Heart left ventricle (tissue), 16 donors: ENCODE measurements at places on chromosomes 7 and 10.
A peak's percentile ranks its signal among the peaks of the same experiment; 100 is the strongest.

- peaks cover 25% of the 10 kb centered on the region for H3K4me1 ChIP-seq
- H3K36me3 ChIP-seq: no peaks in the 10 kb centered on the region
Measured at GRCh38 chr7:79403879-79404278, 49.6 kb downstream of the MAGI2 start.

DNA sequence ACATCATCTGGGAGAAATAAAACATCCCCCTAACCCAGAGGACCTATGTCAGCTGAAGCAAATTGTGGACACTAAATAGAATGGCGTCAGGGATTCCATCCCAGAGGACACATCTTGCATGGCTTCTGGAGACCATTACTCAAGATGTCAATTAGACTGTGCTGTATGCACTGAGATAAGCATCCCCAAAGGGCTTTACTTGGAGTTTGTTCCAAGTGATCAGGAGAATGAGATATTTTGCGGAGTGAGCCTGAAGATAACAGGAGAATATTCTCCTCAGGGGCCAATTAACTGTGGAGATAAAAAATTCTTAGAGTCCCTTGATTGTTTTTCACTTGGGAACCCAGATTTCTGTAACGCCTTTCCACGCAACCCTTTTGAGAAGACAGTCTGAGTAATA, 4.5 kb upstream of the OR2AE1 start:
- no peaks in the 10 kb centered on the region for H3K36me3 ChIP-seq
- DNase-seq: no peak
- H3K4me3 ChIP-seq: no peak overlapping the region
- no peaks in the 10 kb centered on the region for H3K4me1 ChIP-seq
- no peaks in the 10 kb centered on the region for H3K27me3 ChIP-seq

DNA sequence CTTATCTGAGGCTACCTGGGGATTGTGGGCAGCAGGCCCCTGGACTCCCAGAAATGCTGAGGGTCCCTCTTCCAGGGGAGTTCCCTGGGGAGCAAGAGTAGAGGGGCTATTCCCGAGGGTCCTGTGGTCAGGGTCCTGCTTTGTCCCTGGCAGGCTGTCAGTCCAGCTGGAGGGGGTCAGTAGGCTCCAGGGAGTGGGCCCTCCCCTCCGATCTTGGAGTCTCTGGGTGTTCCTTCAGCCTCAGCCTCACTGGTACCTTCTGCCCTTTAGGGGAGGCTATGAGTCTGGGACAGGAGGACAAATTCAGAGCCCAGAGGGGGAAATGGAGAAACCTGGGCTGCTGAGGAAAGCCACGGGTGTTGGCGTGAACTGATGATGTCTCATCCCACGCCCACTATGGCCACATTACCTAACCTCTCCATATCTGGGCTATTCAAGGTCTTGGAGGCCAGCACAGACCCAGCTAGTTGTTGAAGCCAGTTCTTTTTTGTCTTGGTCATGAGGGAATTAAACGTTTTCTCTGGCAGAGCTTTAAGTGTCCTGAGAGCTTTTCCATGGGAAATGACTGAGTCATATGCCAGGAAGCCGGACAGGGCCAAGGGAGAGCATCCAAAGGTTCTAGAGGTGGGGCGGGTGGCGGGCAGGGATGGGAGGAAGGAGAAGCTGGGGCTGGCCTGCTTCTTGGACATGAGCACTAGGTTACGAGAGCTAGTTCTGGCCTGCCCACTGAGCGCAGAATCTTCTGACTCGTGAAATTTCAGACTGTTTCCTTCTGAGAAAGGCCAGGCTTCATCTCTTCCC, 6.2 kb downstream of the CALHM2 start:
- H3K27me3 ChIP-seq: no peaks in the 10 kb centered on the region
- peaks cover 88% of the 10 kb centered on the region for H3K36me3 ChIP-seq
- DNase-seq: peak; percentile 83
- H3K4me3 ChIP-seq: no peak overlapping the region
- peaks cover 88% of the 10 kb centered on the region for H3K4me1 ChIP-seq

GRCh38 chr10:120541984-120542383, 85.0 kb downstream of the PLPP4 start:
- no peak overlapping the region for H3K27ac ChIP-seq
- H3K36me3 ChIP-seq: no peaks in the 10 kb centered on the region
- H3K4me3 ChIP-seq: no peak overlapping the region
- DNase-seq: no peak
- no peaks in the 10 kb centered on the region for H3K4me1 ChIP-seq
- H3K27me3 ChIP-seq: no peaks in the 10 kb centered on the region

- H3K36me3 ChIP-seq: no peaks in the 10 kb centered on the region
- no peaks in the 10 kb centered on the region for H3K4me1 ChIP-seq
- H3K27me3 ChIP-seq: no peaks in the 10 kb centered on the region
- no peak overlapping the region for H3K27ac ChIP-seq
- H3K4me3 ChIP-seq: no peak overlapping the region
Measured at GRCh38 chr7:52498366-52498765, 537.1 kb upstream of the POM121L12 start.

- no peak overlapping the region for H3K27ac ChIP-seq
- H3K4me1 ChIP-seq: no peaks in the 10 kb centered on the region
- H3K27me3 ChIP-seq: no peaks in the 10 kb centered on the region
Measured at GRCh38 chr7:1716263-1717094, 46.4 kb downstream of the ELFN1 start.

- peak overlapping the region; percentile 61 for H3K27ac ChIP-seq
- H3K4me1 ChIP-seq: peaks cover 26% of the 10 kb centered on the region
- peak; percentile 65 for DNase-seq
- H3K27me3 ChIP-seq: no peaks in the 10 kb centered on the region
- peak overlapping the region; percentile 45 for H3K4me3 ChIP-seq
- H3K36me3 ChIP-seq: no peaks in the 10 kb centered on the region
Measured at GRCh38 chr10:128047991-128048818, 78.0 kb downstream of the MKI67 start.

GRCh38 chr10:22931948-22932347, 4.1 kb downstream of the ARMC3 start:
- H3K4me3 ChIP-seq: no peak overlapping the region
- H3K4me1 ChIP-seq: no peaks in the 10 kb centered on the region
- DNase-seq: no peak
- H3K27me3 ChIP-seq: no peaks in the 10 kb centered on the region
- no peaks in the 10 kb centered on the region for H3K36me3 ChIP-seq
- no peak overlapping the region for H3K27ac ChIP-seq

GRCh38 chr7:74149603-74150002, 24.6 kb upstream of the EIF4H start:
- H3K4me3 ChIP-seq: no peak overlapping the region
- H3K36me3 ChIP-seq: no peaks in the 10 kb centered on the region
- H3K27ac ChIP-seq: no peak overlapping the region
- H3K27me3 ChIP-seq: no peaks in the 10 kb centered on the region
- DNase-seq: no peak
- no peaks in the 10 kb centered on the region for H3K4me1 ChIP-seq
